ENCODE measurements at places on chromosomes 12 and 14.
A peak's percentile ranks its signal among the peaks of the same experiment; 100 is the strongest.

- no peak for DNase-seq
These were observed 76.9 kb downstream of the VRK1 start for GRCh38 chr14:96874127-96874526.

GRCh38 chr14:31263485-31264133 lies 56.0 kb upstream of the HECTD1 start:
- DNase-seq = no peak

DNA sequence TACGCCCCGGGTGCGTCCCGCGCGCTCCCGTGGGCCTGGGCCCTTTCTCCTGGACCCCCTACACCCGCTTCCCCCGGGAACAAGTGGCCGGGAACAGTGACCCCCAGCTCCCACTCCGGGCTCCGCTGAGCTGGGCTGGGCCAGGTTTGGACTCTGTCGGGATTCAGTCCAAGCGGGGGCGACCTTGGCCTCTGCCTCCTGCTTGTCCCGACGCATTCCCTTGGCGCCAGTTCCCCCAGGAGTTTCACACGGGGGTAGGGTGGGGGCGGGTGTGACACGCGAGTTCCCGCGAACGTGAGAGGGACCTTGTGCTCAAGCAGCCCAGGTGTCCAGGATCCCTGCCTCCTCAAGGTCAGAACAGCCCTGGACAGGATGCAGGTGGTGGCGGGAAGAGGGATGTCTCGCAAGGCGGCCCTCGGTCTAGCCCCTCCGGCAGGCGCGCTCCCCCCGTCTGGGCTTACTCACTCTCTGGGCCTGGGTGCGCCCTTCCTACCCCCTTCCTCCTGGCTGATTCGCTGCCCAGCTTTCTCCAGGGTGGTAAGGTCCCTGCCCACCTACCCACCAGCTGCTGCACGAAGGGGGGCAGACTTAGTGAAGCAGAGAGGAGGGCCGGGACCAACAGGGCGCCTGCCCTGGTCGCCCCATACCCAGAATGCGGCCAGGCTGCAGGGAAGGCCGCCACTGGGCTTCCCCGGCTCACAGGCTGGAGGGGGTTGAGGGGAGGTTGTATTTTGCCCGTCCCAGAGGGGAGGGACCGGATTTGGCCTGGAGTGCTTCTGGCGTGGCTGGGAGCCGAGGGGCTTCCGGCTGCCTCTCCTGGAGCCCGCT lies 862 bp downstream of the CRIP2 start:
- DNase-seq = no peak

GRCh38 chr14:21268617-21269251 lies 508 bp downstream of the HNRNPC start:
- DNase-seq = peak; percentile 50

GRCh38 chr14:101906645-101907044 lies 57.7 kb upstream of the DYNC1H1 start:
- DNase-seq = no peak

- no peak for DNase-seq
These were observed 192.0 kb downstream of the TTC7B start for GRCh38 chr14:90624227-90624626.

DNA sequence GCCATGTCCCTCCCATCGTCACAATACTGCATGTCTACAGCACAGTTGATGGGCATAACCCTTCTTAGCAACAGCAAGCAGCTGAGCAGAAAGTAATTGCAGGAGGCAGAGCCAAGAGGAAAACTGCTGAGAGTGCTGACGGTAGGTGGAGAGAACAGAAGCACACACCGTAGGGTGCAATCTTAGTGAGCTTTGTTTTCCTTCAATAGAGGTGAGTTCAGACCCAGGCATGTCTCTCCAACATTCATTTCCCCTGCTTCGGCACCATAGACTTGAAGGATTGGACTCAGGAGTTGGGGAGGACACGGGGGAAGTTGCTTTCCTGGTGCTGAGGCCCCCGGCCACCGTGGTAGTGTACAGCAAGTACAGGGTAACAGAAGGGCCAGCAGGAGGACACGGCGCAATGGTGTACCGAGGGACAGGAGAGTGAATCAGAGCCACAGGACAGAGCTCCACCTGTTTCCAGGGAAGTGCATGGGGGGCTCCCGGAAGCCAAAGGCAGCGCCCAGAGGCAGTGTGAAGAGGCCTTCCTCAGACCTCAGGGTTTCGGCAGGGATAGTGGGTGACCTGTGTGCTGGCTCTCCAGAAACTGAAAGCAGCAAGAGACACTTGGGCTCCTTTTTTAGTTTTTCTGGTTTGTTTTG lies 36.3 kb upstream of the SINHCAF start:
- DNase-seq = peak; percentile 9

- DNase-seq = no peak
These were observed 99.3 kb upstream of the RFLNA start for GRCh38 chr12:124195567-124195942.

GRCh38 chr12:86349196-86349595 lies 93.0 kb upstream of the MGAT4C start:
- DNase-seq = no peak

GRCh38 chr12:65532764-65533163 lies 254.3 kb downstream of the MSRB3 start:
- DNase-seq = no peak

DNA sequence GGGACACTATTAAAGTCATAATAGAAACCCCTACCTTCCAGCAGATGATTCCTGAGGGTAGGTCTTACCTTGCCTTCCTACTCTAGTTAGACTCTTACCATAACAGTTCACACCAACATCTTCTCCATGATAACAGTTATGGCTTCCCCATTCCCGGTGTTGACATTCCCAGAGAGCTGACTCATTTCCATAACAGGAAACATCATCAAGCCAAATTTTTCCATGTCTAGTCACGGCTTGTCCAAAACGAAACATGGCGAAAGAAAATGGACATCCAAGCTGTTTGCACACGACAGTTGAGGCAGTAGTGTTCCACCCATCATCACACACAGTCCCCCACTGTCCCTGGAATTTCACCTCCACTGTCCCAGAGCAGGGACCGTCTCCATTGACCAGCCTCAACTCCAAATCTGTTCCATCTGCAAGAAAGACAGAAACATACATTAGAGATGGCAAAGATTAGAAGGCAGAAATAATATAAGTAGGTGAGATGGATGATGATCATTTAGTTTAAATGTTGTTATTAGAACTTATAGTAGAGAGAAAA lies 10.6 kb downstream of the CD163L1 start:
- DNase-seq = no peak

DNA sequence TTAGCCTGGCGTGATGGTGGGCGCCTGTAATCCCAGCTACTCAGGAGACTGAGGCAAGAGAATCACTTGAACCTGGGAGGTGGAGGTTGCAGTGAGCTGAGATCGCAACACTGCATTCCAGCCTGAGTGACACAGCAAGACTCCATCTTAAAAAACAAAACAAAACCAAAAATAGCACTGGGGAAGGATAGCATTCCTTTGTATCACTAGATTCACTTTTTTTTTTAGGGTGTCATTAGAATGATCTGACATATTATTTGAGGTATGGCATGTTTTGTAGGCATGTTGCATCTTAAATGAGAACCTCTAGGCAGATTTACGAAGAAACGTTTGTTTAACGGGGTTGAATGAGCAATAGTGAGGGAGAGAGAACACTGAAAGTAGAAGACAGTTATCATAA lies 16.8 kb upstream of the FAR2 start:
- no peak for DNase-seq

- DNase-seq = no peak
These were observed 66.8 kb downstream of the BCL11B start for GRCh38 chr14:99205086-99205688.

DNA sequence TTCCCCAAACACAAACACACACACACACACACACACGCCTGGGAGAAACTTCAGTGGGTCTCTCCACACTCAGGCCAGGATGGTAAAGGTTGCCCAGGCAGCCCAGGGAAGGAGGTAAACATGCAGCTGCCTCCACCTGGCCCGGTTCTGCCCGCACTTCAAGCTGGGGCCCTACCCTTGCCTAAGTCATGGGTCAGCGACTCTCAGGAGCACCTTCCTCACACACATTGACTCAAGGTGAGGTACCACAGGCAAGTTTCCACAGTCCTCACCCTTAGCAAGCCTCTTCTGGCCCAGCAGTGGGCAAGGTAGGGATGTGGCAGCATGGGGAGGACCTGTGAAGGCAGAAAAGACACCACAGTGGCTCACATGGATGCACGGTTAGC lies 14.1 kb upstream of the FAIM2 start:
- no peak for DNase-seq

DNA sequence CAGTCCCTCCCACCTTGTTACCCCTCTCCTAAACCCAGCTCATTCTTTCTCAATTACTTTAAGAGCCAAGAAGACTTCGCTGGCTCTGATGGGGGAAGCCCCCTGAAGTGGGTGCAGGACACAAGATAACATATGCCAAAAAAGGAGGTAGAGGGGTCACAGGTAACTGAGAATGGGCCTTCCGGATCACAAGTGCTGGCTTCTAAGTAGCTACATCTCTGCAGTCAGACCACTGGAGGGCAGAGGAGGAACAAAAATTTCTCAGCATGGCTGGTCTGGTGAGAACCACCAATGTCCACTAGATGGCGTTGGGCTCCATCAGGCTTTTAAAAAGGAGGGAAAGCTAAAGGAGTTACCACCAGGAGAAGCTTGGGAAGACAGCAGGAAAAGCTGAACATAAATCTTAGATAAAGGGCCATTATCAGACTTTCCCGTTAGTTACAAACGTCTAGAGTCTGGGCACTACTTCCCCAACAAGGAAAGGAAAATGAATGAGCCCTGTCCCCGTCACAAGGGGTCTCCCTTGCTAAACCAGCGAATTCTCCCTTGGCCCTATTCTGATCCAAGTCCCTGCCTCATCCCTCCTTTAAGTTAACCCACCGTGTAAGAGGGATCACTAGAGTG lies 11.6 kb upstream of the CDH24 start:
- DNase-seq = peak; percentile 82

DNA sequence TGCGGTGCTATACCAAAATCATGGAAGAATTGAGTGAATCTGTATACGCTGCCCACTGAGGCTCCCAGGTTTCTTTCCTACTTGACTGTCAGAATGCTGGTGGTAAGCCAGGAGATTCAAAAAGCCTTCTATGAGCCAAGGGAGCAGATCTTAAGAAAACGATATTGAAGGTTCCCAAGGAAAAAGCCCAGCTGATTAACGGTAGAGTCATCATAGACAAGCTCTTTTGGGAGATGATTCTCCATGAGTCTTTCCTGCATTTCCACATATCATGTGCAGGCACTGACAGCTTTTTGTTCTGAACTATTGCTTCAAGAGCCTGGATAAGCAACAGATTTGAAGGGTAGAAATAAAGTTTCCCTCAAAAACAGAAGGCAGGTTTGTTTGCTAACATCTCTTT lies 17.5 kb downstream of the SLC35F4 start:
- no peak for DNase-seq

GRCh38 chr12:3432176-3432742 lies 58.7 kb upstream of the PRMT8 start:
- DNase-seq = no peak

- DNase-seq = no peak
These were observed 22.7 kb upstream of the PPM1A start for GRCh38 chr14:60226298-60226697.

DNA sequence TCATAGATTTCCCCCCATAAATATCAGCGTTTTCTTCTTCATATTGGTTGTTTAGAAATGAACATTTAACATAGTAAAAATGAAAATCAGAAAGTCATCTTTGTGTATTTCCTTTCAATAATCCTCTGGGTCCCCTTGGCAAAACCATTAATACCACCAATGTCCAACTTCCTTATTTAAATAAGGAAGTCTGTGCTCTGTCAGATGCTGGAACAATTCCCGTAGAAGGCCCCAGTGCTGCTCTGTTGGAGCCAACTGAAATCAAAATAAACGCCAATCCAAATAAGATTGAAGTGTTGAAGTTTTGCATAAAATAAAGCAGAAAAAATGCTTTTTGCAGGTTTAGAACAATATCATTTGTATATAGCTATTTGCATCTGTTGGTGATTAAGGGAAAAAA lies 93.1 kb downstream of the PPM1H start:
- no peak for DNase-seq

GRCh38 chr14:34018125-34018524 lies 67.3 kb upstream of the EGLN3 start:
- no peak for DNase-seq

DNA sequence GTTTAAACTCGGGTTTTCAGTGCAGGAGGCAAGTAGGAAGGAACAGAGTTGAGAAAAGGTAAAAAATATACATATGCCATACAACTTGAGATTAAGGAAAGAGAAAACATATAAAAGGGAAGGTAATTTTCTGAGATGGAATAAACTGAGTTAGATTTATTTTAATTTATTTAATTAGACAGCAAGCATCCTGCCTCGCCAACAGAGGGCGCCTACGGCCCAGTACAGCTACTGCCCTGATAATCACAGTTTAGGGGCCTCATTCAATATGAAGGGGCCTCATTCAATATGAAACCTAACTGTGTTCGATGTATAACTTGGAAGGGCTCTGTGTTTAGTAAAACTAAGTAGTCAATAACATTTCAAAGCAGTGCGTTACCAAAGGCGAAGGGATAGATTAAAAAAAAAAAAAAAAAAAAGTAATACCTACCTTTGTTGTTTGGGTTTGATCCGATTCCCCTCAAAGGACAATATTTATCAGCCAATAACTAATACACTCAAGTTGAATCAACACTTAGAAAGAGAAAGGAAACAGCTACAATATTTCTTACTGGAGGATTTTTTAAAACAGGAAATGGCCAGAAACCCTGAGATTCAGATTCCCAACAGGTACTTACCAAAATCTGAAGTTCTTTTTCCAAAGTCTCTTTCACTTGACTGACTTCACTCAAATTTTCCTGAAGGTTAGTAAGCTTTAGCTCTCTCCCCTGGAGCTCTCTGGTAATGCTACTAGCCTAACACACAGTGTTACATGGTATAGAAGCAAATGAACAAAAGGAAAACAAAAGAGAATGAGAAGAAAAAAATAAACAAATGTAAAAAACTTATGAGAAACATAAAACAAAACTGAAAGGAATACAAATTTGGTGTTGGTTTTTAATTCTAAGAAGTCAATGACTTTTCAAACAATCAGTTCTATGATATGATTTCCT lies 70.0 kb upstream of the VPS33A start:
- peak; percentile 60 for DNase-seq

GRCh38 chr12:211639-212414 lies 2.1 kb downstream of the SLC6A12 start:
- no peak for DNase-seq

GRCh38 chr12:28083840-28084678 lies 106.2 kb upstream of the CCDC91 start:
- no peak for DNase-seq

- peak; percentile 32 for DNase-seq
These were observed 16.3 kb downstream of the MARK3 start for GRCh38 chr14:103401223-103402214.
